ENCODE measurements at places on chromosomes 11 and 22.
A peak's percentile ranks its signal among the peaks of the same experiment; 100 is the strongest.

DNA sequence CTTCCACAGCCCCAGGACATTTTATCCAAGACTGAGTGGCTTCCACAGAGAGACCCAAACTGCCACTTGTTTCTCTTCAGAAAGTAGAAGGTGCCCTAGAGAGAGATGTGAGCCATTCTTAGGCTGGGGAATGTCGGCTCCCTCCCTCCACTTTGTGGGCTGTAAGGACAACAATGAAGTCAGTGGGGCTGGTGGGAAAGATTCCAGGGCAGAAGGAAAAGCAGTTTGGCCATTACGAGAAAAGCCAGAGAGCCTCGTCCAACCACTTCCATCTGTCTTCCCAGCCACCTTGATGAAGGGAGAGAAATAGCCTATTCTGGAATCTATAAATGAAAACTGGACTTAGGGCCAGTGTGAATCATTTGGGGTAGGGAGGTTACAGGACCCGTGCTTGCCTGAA, 382.5 kb downstream of the NXPE2 start:
- no peak for DNase-seq

- DNase-seq = no peak
These were observed 11.8 kb upstream of the MAPK11 start for GRCh38 chr22:50281957-50282356.

GRCh38 chr22:47034905-47035419, 272.5 kb downstream of the TBC1D22A start:
- no peak for DNase-seq

DNA sequence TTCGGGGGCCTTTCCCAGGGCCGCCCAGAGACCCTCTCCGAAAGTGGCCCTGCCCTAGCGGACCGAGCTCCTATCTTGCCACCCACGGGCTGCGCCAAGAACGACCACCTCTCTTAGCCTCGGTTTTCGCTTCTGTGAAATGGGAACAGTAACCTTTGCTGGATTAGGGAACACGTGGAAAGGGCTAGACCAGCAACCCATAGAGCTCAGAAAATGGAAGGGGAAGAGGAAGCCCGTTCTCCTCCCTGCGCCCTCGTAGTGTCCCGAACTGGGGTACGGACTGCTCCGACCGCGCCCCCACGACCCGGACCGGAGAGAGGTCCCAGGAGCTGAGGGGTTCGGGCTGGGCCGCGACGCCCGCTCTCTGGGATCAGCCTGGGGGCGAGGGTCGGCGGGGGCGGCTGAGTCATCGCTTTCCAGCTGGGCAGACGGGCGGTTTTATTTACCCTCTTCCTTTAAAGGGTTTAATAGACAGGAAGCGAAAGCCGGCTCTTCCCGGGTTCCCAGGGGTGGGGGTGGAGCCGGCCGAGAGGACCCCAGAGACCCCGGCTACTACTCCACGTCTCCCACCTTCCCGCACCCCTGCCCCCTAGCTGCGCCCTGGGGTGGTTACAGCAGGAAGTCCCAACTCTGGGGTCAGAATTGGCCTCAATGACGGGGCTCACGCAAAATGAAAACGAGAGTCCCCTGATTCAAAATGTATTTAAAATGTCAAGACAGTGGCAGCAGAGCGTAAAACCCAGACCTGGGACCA, 907 bp upstream of the PHLDA2 start:
- peak; percentile 44 for DNase-seq

DNA sequence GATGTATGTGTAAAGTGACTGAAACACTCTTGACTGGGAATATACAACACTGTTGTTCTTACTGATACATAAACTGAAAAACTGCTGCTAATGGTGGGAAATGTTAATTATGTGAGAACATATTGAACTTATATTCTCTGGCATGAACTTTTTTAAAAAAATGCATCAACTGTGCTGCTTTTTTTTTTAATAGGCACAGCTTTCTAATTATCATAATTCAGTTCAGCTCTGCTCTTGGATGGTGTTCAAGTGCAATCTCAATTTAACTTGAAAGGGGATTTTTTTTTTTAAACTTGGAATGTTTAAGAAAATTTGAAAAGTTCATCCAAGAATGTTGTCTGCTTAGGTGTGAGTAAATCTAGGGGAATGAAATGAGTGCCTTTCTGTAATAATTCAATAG, 5.2 kb downstream of the TEAD1 start:
- no peak for DNase-seq

GRCh38 chr11:33847251-33847650, 44.6 kb downstream of the LMO2 start:
- no peak for DNase-seq

DNA sequence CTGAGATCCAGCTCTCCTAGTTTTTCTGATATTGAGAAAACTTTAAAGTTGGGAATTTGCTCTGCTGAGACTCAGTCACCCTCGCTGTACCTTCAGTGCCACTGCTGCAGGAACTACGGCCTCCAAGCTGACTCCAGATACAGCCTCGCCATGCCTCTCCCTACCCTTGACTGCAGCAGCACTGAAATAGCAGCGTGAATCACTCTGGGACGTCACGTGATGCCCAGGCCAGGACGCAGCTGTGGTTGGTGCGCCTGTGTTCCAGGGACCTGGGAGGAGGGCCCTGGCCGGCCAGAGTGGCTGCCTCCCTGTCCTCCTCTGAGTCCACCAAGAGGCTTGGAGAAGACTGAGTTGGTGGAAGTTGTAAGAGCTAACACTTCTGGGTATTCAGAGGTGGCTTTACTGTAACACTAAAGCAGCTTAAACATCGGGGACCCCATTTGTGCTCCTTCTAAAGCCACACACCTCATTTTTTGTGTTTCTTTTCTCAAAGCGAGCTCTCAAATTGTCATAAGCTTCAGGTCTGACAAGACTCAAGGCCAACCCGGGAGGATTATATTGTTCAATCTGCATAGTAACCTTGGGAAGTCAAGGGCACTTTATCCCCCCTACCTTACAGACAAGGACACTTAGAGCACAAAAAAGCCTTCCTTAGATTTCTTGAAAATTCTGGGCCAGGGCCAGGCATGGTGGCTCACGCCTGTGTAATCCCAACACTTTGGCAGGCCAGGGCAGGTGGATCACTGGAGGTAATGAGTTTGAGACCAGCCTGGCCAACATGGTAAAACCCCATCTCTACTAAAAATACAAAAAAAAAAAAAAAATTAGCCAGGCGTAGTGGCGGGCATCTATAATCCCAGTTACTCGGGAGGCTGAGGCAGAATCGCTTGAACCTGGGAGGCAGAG, 4.2 kb upstream of the STIP1 start:
- no peak for DNase-seq

DNA sequence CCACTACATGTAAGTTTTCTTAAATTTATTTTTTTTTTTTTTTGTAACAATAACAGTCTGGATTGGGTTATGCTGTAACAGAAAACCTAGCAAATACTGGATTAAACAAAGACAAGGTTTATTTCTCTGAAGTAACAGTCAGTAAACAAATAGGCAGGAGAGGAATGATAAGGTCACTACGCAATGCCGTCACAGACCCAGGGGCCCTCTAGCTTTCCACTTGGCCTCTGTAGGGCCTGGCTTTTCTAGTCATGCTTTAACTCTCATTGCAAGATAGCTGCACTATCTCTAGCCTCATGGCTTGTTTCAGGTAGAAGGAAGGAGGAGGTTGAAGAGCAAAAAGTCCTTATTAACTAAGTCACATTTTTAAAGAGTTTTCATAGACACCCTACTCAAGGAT, 6.5 kb downstream of the OR10A6 start:
- no peak for DNase-seq
